Activated CD8-positive, alpha-beta memory T cell treated with anti-CD3 and anti-CD28 coated beads, Interleukin-2, amount 50 U/mL, for 4 hours (primary cell): ENCODE measurements at places on chromosomes 11 and 22.
A peak's percentile ranks its signal among the peaks of the same experiment; 100 is the strongest.

DNA sequence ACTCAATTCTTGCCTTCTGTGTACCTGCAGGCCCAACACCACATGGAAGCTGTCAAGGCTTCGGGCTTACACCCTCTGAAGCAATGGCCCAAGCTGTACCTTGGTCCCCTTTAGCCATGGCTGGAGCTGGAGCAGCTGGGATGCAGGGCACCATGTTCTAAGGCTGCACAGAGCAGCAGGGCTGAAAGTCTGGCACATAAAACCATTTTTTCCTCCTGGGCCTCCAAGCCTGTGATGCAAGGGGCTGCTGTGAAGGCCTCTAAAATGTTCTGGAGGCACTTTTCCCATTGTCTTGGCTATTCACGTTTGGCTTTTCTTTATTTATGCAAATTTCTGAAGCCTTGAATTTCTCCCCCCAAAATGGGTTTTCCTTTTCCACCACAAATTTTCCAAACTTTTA, 102.1 kb upstream of the SLC5A12 start:
- DNase-seq, result no peak

- peak; percentile 41 for DNase-seq
Measured at GRCh38 chr11:5624489-5625279, at the start of gene TRIM34. TSS of gene TRIM34 (plus strand) at chr11:5625001. CDS start at chr11:5632332, 7,331 bp downstream.

GRCh38 chr22:36658900-36659299, 44.7 kb downstream of the CACNG2 start:
- no peak for DNase-seq

- DNase-seq, result no peak
Measured at GRCh38 chr22:17629173-17629489, 582 bp upstream of the ATP6V1E1 start.

DNA sequence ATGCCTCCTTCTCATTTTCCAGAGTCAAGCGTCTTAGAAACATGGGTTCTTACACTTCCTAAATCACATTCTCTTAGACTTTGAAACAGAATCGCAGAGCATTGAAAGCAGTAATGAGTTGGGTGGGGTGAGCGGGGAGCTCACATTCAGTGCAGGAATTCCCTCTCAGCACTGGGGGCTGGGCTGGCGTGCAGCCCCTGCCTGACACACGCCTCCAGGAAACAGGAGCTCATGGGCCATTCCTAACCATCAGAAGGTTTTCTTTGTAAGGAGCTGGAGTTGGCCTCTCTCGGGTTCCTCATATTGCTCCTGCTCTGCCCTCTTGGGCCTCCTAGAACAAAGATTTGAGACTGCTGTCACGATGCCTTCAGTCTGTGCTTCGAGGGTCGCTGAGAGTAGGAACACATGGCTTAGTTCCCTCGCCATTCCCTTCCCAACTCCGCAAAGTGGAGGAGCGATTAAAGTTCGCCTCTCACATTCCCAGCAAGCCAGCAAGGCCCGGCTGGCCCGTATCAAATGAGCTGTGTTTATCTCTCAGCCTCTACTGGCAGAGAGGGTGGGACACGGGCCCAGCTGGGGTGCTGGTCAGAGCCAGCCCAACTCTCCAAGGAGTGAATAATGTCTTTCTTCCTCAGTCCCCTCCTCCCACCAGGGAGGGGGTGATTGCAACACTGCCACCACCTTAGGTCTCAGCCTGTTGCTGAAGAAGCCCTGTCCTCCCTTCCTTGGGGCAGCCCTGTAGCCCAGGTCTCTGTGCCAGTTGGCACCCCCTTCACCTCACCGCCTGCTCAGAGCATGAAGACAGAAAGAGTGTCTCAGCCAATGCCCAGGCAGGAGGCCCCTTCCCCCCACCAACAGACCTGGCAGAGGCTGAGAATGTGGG, 10.4 kb downstream of the CHRDL2 start:
- DNase-seq, result no peak

GRCh38 chr11:72247584-72247983, 3.6 kb upstream of the PHOX2A start:
- no peak for DNase-seq

GRCh38 chr11:104946907-104947306, 21.5 kb downstream of the CASP4 start:
- no peak for DNase-seq

- no peak for DNase-seq
Measured at GRCh38 chr11:33654594-33654993, 46.0 kb downstream of the C11orf91 start.

GRCh38 chr22:24153959-24154358, 27.3 kb upstream of the SUSD2 start:
- no peak for DNase-seq

- DNase-seq, result no peak
Measured at GRCh38 chr11:74474316-74474715, 7.0 kb upstream of the KCNE3 start.

GRCh38 chr11:69057801-69058200, 9.1 kb downstream of the TPCN2 start:
- no peak for DNase-seq

GRCh38 chr11:9868641-9869040, 204.8 kb downstream of the SWAP70 start:
- no peak for DNase-seq

GRCh38 chr11:12087075-12088004, 23.1 kb upstream of the MICAL2 start:
- DNase-seq, result peak; percentile 35

DNA sequence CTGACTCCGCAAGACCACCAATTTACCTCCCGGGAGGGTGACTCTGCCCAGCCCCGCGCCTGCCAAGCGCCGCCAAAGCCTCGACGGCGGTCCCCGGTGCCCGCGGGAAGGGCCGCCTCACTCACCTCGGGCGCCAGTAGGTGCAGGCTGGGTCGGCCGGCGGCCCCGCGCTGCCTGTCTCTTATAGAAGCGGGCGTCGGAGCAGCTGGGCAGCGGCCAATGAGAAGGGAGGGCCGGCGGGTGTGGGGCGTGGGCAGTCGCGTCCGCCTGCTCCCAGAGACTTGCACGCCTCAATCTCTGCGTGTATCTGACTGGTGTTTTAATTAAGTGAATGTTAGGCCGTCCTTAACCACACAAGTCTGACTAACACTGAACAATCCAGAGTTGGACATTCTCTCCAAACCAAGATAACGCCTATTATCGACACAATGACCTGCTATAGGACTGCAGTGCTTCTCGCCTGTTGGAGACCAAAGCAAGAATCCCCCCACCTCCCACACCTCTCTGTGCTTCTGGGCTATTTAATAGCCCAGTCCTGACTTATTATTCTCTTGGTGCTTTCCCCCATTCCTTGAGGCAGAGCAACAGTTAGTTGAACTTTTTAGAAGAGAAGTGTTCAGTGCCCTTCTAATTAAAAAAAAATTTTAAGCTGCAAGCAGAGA, at the start of gene TPH1:
Gene TPH1, minus strand, starts transcription at position 154 of the 662 bp plus-strand sequence. CDS start 5,507 bp downstream, outside the sequence.
- no peak for DNase-seq

DNA sequence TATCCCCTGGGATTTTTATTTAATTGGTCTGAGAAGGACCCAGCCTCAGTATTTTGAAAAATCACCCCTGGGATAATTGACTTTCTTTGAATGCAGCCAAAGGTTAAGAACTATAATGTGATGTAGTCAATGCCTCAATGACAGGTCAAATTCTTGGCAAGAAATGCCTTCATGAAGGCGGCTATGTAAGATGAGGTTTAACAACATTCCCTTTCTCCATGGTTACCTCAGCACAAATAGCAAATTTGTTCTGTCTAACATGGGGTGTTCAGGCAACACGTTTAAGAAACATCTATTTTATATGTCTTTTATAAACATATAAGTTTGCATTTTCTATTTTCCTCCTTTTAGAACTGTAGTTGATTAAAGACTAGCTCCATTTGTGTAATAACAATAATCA, 5.3 kb downstream of the SLN start:
- no peak for DNase-seq

DNA sequence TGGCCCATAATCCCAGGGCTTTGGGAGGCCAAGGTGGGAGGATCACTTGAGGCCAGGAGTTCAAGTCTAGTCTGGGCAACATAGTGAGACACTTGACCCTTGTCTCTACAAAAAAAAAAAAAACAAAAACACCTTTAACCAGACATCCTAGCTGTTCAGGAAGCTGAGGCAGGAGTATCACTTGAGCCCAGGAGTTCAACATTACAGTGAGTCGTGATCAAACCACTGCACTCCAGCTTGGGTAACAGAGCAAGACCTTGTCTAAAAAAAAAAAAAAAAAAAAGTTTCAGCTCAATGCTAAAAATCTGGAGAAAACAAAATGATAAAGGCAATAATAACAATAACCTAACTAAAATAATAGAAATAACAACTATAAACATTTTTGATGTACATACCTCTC, 22.6 kb upstream of the APLP2 start:
- DNase-seq, result no peak

GRCh38 chr11:22249871-22250270, 57.0 kb downstream of the ANO5 start:
- DNase-seq, result no peak

GRCh38 chr11:130947481-130947880, 31.2 kb upstream of the SNX19 start:
- DNase-seq, result no peak

DNA sequence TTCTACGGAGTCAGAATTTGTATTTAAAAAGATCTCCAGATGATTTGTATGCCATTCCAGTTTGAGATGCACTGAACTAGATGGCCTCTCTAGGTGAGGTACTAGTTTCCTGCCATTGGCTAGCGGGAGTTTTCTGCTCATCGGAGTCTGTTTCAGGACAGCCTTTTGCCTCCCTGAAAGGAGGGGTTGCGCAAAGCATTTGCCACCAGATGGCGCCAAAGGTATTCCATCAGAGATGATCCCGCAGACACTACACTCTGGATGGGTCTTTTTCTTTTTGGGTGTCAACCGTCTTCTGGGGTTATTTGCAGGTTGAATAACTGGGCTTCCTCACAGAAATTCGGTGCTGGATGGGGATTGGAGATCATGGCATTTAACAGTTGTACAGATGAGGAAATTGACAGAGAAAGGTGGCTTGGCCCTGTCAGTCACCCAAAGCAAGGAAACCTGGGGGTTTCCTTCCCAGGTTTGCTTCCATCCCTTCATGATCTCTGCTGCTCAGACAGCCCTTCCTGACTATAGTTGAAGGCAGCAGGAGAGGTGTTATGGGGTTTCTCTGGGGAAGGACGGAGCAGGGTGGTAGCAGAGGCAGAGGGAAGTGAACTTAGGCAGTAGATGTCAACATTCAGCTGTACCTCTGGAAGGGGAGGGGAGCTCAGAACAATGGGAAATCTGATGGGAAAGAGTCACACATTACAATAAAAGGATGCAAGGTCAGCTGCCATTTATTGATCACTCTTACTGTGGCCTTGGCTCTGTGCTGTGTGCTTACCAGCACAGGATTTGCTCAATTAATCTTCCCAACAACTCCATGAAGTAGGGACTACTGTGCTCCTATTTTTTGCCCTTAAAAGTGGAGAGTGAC, 81.6 kb downstream of the CCDC81 start:
- DNase-seq, result peak; percentile 71

GRCh38 chr11:122322329-122322728, 206.3 kb upstream of the BLID start:
- DNase-seq, result no peak

DNA sequence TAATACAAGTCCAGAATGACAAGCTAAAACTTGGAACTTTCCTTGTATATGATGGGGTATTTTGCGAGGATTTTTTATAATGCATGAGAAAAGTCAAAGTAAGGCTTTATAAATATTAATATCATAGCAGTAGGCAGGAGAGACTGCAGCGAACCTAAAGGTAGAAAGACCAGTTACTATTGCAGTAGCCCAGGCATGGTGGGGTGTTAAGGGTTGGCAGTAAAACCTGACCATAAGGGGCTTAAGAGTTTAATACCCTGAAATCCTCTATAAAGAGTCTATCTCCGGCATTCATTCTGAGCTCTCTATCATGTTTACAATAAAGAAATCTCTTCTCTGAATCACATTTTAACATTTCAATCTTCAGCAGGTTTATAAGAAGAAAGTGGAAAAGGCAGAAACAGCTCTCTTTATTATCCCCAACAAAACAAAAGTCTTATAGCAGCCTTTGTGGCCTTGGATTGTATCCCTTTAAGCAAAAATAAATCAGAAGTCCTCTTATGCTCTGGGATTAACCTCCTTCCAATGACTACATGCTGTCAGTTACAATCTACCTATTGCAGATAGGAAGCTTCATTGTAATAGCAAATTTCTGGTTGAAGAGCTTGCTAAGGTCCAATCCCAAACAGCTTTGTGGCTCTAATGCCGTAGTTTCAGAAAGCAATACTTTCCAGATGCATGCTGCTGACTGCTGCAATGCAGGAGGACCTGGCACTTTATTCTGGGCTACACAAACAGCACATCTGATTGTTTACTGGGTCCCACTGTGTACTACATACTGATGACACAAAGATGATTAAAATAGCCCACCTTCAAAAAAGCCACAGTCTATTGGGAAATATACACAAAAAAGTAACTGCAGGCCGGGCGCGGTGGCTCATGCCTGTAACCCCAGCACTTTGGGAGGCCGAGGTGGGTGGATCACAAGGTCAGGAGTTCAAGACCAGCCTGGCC, 45.8 kb downstream of the SIK3 start:
- no peak for DNase-seq

DNA sequence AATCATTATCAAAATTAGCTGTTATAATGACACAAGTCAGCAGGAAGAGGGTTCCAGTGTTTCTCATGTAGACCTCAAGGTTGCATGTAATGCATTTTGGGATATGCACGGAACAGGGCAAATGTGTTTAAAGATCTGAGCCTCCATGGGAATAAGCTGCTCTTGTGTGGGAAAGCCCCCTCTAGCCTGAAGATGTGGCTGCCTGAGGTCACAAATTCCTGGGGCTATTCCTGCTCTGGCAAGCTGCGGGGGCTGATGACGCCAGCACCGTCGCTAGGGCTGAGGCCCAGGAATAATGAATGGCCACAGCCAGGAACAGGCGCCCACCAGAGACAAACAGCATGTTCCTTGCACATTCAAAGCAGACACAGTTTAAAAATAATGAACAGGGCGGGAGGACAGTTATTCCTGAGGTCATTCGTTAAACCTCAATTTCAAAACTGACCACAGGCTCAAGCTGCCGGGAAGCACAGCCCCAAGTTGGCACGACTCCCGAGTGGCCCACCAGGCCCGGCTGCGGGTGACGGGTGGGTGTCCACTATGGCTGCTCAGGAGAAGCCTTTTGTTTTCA, 11.7 kb downstream of the OSBPL5 start:
- DNase-seq, result no peak

DNA sequence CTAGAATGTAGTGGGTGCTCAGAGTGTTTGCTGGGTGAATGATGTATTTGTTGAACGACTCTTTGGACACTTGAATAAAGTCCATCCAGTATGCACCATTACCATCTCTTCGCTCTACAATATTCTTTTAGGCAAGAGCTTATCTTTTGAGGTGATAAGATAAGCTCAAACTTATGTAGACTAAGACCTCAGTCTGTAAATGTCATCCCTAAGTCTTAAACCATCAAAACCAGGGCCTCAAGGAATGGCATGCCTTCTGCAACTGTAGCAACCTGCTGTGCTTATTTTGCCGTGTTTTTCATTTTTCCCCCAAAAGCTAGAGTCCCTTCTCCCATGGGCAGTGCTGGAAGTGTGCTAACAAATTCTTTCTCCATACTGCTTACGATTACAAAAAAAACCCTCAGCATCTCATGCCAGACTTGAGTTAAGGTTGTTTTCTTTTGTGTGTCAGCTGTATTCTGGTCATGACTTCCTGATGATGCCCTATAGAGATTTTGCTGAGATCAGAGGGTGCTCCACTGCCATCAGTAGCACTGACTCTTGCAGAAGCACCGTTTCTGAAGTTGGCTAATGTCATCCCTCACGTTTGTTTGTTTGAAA, 27.8 kb downstream of the LIMK2 start:
- no peak for DNase-seq
